ENCODE measurements at places on chromosomes 7 and 10. TPM values are rescaled to one million over a fixed set of nuclear protein-coding genes. Genes with fewer than 3 reads are reported as not detected.

DNA sequence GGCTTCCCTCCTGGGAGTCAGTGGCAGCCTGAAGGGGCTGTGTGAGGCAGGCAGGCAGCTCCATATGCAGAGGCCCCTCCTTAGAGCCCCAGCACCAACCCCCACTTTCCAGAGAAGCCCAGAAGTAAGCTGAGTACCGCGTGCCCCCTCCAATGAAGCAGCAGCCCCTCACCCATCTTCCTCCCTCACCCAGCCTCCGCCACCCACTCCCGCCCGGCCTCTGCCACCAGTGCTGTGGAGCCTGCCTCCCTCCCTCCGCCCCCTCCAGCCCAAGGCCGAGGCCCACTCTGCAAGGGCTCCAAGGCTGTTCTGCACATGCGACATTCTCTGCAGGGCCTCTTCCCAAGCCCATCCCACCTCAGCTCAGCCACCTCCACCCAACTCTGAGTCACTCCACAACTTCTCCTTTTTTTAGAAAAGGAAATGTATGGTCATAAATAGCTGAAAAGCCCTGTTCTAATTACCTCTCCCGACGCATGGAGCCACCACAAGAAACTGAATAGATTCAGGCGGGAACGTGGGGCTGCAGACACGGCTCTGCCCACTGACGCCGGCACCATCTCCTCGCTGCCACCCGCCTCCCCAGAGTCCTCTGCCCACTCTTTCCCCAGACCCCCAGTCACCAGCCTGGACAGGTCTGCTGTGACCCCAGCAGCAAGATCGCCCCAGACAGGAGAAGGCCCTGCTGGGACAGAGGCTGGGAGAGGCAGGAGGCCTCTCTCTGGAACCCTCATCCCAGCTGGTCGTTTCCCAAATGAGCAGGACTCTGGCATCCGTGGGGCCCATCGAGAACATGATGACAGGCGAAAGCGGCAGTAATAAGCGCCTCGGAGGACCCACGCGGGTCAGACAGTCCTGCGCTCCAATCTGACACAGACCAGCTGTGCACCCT lies 213.9 kb downstream of the MAD1L1 start:
- no peak for DNase-seq

METTL27 gene
- total RNA-seq: 14.3 TPM

DNA sequence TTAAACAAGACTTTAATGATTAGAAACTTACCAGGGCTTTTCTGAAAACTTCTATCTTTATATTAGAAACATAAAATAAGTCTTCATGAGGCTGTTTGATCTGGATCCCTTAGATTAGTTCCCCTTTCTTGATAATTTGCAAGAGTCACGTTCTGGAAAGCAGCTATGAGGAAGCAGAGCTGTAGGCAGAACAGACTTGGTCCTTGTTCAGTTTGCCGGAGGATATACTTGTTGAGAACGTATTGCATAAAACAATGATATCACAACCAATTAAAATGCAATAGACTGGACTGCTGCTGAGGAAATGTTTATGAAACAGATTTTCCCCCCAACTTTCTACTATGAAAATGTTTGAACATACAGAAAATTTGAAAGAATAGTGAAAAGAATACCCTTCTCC lies 2.8 kb downstream of the SAMD9L start:
- DNase-seq: no peak

DNA sequence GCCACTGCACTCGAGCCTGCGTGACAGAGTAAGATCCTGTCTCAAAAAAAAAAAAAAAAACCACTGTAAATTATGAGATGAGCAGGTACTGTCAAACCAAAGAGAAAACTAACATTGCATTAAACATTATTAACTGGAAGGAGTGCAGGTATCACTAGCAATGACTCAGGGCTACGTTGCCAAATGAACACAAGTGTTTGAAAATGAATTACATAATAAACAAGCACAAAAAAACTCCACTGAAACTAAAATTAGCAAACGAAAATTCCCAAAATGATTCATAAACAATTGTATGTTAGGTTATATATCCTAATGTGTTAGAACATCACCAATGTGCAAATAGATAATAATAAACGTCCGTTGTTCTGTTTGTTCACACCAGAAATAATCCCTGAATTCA lies 42.8 kb downstream of the NSUN6 start:
- no peak for DNase-seq

DNA sequence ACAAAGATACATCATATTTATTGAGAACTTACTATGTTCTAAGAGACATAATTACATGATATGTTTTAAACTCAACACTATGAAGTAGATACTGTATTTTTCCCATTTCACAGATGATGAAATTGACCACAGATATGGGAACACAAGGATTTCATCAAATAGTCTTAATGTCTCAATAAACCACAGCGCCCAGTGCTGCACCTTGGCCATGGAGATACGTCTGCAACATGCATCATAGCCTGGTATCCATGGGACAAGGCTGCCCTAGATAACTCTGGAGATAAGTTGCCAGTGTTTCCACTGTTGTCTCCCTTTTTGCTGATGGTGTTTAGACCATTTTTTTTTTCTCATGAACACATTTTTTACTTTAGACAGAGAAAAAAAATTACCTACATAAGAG lies 97.5 kb downstream of the GNAT3 start:
- DNase-seq: no peak

NEUROG3 gene
- not detected for total RNA-seq

- DNase-seq: no peak
Observed at GRCh38 chr10:3936422-3937040, 151.5 kb upstream of the KLF6 start.

GPR15LG gene
- total RNA-seq: not detected

DNA sequence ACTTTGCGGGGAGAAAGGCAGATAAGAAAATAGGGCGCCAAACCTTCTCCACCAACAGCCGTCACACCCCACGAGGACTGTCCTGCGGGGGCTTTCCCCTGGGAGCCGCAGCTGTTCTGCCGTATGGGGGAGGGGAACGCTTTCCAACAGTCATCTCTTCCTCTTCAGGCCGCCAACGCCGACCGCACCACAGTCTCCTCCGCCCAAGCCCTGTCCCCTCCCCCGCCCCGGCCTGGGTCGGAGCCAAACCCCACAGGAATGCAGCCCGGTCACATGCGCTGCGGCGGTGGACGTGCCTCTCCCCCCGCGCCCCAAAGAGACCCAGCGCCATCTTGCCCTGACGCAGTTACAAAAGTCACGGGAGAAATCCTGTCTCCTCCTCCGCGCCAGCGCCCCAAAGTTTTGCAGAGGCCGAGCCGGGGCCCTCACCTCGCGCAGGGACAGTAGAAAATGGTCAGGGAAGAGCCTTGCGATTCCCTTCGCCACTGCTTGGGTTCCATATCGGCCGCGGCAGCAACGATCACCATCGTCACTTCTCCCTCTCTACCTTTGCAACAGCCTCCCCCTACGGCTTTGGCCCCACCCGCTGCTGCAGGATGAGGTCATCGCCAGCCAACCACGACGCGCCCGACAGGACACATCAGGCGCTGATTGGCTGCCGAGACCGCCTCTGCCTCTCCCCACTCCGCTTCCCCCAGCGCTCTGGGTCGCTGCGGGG lies 1.3 kb upstream of the KMT2E start:
- peak; percentile 98 for DNase-seq

DPP6 gene
- not detected for total RNA-seq

GRCh38 chr10:60032723-60033122 lies 126.4 kb upstream of the CCDC6 start:
- DNase-seq: peak; percentile 78

SPDYE8 gene
- not detected for total RNA-seq

DNA sequence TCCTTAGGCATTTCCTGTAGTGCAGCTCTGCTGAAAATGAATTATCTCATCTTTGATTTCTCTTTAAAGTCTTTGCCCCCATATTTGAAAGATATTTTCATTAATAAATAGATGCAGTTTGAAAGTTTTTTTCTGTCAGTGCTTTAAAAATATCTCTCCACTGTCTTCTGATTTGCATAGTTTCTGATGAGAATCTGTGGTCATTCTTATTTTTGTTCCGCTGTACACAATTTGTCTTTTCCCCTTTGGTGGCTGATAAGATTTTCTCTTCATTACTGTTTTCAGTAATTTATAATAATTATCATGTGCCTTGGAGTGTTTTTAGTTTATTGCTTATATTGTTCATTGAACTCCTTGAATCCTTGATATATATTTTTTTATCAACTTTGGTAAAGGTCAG lies 7.0 kb upstream of the GHRHR start:
- no peak for DNase-seq

RET gene
- total RNA-seq: not detected

GRCh38 chr10:68463365-68464093 lies 8.2 kb downstream of the DNA2 start:
- no peak for DNase-seq

- no peak for DNase-seq
Observed at GRCh38 chr10:114070710-114071109, 27.0 kb downstream of the ADRB1 start.

GRCh38 chr10:112532189-112532588 lies 85.2 kb downstream of the VTI1A start:
- no peak for DNase-seq

UNCX gene
- total RNA-seq: not detected

- no peak for DNase-seq
Observed at GRCh38 chr7:95804052-95804451, 31.7 kb downstream of the DYNC1I1 start.

DNA sequence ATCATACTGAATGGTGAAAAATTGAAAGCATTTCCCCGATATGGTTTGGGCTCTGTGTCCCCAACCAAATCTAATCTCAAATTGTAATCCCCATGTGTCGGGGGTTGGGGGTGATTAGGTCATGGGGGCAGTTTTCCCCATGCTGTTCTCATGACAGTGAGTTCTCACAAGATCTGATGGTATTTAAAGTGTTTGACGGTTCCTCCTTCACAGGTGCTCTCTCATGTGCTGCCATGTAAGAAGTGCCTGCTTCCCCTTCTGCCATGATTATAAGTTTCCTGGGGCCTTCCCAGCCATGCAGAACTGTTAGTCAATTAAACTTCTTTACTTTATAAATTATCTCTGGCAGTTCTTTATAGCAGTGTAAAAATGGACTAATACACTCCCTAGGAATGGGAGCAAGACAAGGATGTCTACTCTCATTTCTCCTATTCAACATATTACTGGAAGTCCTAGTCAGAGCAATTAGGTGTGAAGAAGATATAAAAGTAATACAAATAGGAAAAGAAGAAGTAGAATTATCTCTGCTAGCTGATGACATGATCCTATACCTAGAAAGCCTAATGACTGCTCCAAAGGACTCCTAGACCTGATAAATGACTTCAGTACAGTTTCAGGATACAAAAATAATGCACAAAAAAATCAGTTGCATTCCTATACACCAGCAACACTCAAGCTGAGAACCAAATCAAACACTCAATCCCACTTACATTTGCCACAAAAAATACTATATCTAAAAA lies 260.6 kb downstream of the RNLS start:
- DNase-seq: no peak

GRCh38 chr7:122717356-122718089 lies 14.8 kb upstream of the RNF148 start:
- DNase-seq: no peak

DNA sequence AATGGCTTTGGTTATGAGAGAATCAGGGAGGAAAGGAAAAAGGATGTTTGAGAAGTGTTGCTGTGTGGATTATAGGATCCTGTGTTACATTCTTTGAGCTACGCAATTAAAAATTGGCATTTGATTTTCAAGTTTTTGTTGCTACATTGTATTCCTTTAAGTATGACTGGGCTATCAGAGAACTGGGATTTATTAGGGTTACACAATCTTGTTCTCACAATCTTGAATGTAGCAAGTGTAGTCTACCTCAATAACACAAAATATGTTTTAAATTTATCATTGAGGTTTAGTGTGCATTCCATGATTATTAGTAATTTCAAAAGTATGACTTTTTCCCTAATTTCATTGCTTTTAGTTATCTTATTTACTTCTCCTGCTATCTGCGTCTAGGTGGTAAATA lies 113.9 kb downstream of the CACNB2 start:
- DNase-seq: no peak

C7orf33 gene
- not detected for total RNA-seq

- peak; percentile 47 for DNase-seq
Observed at GRCh38 chr7:21256310-21256877, 171.5 kb upstream of the SP4 start.

DNA sequence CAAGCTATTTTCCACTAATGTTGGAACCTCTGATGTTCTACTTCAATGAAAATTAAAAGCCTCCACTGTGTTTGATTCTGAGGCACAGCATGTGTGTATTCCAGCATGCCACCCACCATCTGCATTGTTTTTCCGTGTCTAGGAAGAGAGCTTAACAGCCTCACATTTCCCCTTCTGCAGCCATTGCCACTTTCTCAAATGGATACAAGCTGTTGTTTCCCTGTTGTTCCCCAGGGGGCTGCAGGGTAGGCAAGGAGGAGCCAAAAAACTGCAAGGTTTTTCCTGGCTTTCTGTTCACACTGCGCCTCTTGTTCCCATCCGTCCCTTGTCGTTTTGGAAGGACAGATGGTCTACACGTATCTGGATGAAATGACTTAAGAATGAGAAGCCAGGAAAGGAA lies 72.3 kb upstream of the DNAJB12 start:
- no peak for DNase-seq

MYL10 gene
- not detected for total RNA-seq

DNA sequence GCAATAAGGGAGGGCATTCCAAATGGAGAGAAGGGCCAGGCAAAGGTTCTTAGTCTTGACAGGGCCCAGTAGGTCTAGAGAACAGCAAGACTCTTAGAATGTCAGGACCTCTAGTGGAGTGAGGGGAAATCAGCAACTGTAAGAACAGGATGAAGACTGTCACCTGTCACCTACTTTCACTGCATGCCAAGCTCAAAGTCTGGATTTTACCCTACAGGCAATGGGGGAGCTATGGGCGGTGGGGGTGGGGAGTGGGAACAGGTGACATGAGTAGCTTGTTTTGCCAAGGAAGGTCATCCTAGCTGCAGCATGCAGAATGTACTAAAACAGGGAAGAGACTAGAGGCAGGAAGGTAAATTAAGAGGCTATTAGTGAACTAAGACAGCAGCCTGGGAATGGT lies 18.3 kb downstream of the GOT1 start:
- no peak for DNase-seq

FGF8 gene
- not detected for total RNA-seq

EBF3 gene
- not detected for total RNA-seq

CNNM1 gene
- 6.3 TPM for total RNA-seq

DNA sequence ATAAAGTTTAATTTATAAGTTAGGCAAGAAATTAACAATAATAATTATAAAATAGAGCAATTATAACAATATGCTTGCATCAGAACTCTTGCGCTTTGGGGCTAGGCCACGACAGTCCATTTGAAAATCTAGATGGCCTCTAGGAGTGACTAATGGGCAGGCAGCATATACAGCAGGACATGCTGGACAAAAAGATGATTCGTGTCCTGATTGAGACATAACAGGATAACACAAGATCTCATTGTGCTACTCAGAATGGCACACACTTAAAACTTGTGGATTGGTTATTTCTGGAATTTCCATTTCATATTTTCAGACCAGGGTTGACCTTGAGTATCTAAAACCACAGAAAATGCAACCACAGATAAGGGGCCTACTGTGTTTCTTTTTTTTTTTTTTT lies 27.5 kb downstream of the CTNNA3 start:
- DNase-seq: no peak

All from Calu3 (cell line).